Fibroblast of skin of abdomen (primary cell): ENCODE measurements at places on chromosomes 11 and 22.

- no peak for DNase-seq
Measured at GRCh38 chr11:39102236-39102635, 2357.2 kb downstream of the LRRC4C start.

- DNase-seq: no peak
Measured at GRCh38 chr22:20946080-20946986, 20.7 kb upstream of the AIFM3 start.

- DNase-seq: peak; percentile 54
Measured at GRCh38 chr11:76086743-76087635, 119.3 kb downstream of the WNT11 start.

- no peak for DNase-seq
Measured at GRCh38 chr11:66417000-66417399, 3.8 kb upstream of the NPAS4 start.

GRCh38 chr11:78635814-78636506 lies 61.3 kb upstream of the NARS2 start:
- no peak for DNase-seq

DNA sequence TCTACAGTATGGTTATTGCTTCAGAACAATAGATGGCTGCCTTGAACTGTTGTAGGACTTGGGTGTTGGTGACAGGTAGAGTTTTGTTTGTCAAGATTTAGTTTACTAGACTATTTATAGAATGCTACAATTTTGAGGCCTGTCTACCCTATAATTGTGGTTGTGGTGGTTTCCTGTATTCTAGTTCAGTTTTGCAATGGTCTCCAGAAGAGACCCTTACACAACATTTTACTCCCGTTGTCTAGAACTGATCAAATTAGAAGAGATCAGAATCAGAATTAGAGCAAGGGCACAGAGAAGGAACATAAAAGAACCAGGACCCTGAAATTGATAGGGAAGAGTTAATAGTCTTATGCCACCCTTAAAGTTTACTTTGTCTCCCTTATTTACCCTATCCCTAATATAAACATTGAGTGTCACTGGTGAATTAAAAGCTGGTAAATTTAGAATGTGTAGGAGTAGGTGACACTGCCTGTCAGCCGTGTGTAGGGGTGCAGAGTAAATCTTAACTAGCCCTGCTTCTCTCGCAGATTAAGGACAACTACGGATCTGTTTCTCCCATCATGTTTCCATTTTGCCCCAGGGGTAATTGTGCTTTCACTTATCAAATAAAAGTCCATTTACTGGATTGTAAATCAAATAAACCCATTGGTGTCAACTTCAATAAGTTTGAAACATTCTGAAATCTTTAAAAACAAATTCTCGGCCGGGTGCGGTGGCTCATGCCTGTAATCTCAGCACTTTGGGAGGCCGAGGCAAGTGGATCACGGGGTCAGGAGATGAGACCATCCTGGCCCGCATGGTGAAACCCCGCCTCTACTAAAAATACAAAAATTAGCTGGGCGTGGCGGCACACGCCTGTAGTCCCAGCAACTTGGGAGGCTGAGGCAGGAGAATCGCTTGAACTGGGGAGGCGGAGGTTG lies 10.9 kb upstream of the PHLDB1 start:
- DNase-seq: no peak

DNA sequence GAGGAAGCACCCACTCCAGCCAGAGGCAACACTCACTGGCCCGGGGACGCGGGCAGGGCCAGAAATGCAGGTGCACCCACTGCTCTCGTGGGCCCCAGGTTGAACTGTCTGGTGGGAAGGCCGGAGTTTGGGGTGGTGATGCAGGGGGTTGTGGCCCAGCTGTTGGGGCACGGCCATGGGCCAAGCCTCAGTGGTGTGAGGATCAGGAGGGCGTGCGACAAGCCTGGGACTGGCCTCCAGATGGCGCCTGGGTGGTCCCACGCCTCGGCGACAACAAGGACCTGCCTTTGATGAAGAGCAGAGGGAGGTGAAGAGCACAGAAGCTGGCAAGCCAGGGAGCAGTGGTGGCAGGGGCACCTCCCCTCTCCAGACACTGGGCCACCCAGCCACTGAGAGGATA lies 240.8 kb downstream of the BRD1 start:
- DNase-seq: no peak

- peak; percentile 35 for DNase-seq
Measured at GRCh38 chr11:133934599-133935550, 21.9 kb downstream of the IGSF9B start.

DNA sequence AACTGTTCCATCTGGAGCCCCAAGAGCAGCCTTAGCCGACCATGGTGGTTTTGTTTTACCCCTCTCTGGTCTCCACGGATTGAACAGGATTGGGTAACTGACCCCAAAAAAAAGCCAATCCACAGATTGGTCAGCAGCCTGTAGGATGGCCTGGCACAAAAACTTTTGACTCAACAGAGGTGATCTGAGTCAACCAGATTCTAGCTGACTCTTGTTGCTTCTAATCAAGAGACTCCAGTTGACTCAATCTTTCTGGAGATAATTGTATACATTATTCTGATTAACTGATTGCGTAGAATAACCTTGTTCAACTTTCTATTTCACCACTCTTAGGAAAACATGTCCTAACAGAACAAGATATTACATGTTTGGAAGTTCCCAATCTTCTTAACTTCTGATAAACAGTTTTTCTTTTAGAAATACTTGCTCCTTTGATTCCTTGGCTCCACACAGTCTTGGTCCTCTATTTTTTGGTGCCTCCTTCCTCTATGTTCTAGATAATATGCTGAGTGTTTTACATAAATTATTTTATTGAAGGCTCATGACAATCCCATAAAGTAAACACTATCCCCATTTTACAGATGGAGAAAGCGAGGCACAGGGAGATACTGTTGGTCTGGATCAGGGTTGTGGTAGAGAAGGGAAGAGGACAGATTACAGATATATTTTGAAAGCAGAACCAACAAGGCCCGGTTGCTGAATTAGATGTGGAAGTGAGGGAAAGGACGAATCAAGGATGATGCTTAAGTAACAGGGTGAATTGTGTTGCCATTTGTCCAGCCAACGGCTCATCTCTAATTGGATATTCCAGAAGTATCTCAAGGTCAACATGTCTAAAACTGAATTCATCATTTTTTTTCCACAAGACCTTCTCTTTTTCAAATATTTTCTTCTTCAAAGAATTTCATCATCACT lies 11.5 kb upstream of the ZC3H12C start:
- no peak for DNase-seq
